ENCODE measurements at places on chromosomes 5 and 9.

DNA sequence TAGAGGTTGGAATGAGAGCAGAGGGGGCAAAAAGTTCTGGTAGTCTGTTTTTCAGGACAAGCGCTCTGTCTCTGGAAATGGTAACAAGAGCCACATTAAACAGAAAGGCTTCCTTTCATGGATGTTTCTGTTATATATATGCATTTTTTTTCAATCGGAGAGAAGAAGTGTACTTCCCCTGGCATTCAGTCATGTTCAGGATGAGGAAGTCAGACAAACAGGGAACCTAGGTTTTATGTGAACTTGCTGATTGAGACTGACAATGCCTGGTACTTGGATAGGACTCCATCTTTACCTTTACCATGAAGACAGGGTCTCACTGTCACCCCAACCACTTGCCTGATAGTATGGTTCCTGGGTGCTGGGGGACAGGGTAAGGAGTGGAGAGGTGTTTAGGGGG, 30.1 kb upstream of the ZBED3 start:
- no peaks in the 10 kb centered on the region for H3K4me1 ChIP-seq
- no peaks in the 10 kb centered on the region for H3K27me3 ChIP-seq
- no peak for DNase-seq
- no peak overlapping the region for H3K4me3 ChIP-seq
- no peak overlapping the region for H3K27ac ChIP-seq
- no peaks in the 10 kb centered on the region for H3K36me3 ChIP-seq

GRCh38 chr5:178416919-178417318, 173.3 kb downstream of the COL23A1 start:
- H3K27ac ChIP-seq = no peak overlapping the region
- H3K27me3 ChIP-seq = no peaks in the 10 kb centered on the region
- H3K4me1 ChIP-seq = peaks cover 12% of the 10 kb centered on the region
- no peak overlapping the region for H3K4me3 ChIP-seq
- H3K36me3 ChIP-seq = no peaks in the 10 kb centered on the region

DNA sequence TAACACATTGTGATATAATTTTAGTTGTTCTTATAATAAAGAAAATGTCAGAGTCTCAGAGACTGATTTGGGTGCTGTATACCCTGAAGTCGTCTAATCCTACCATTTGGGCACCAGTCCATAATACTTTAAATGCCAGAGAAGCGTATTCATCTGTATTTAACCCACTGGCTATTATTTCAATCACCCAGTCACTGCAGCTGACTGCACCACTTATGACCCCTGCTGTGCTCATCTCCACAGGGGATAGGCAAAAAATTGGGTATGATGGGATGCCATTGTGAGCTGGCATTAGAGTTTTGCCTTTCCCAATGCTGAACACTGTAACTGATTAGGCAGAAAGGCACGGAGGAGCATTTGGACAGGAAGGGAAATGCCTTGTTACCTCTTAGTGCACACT, 599.7 kb downstream of the CAAP1 start:
- no peak overlapping the region for H3K27ac ChIP-seq
- H3K4me3 ChIP-seq = no peak overlapping the region
- no peak for DNase-seq
- H3K4me1 ChIP-seq = no peaks in the 10 kb centered on the region
- no peaks in the 10 kb centered on the region for H3K27me3 ChIP-seq
- H3K36me3 ChIP-seq = no peaks in the 10 kb centered on the region

GRCh38 chr5:438481-438981, 4.4 kb upstream of the EXOC3 start:
- peaks cover 2% of the 10 kb centered on the region for H3K4me1 ChIP-seq
- H3K4me3 ChIP-seq = no peak overlapping the region
- H3K36me3 ChIP-seq = no peaks in the 10 kb centered on the region
- H3K27ac ChIP-seq = no peak overlapping the region
- H3K27me3 ChIP-seq = no peaks in the 10 kb centered on the region
- no peak for DNase-seq

- no peaks in the 10 kb centered on the region for H3K36me3 ChIP-seq
- no peak for DNase-seq
- no peaks in the 10 kb centered on the region for H3K4me1 ChIP-seq
- no peak overlapping the region for H3K27ac ChIP-seq
Measured at GRCh38 chr9:2928411-2928810, 84.5 kb upstream of the PUM3 start.

GRCh38 chr9:136860933-136861873, 4.9 kb downstream of the EDF1 start:
- no peaks in the 10 kb centered on the region for H3K27me3 ChIP-seq
- H3K27ac ChIP-seq = no peak overlapping the region
- H3K4me3 ChIP-seq = no peak overlapping the region
- DNase-seq = no peak
- H3K4me1 ChIP-seq = peaks cover 4% of the 10 kb centered on the region

GRCh38 chr5:145848854-145849253, 13.7 kb upstream of the PRELID2 start:
- H3K4me1 ChIP-seq = no peaks in the 10 kb centered on the region
- no peak for DNase-seq
- no peak overlapping the region for H3K4me3 ChIP-seq
- H3K27me3 ChIP-seq = no peaks in the 10 kb centered on the region

DNA sequence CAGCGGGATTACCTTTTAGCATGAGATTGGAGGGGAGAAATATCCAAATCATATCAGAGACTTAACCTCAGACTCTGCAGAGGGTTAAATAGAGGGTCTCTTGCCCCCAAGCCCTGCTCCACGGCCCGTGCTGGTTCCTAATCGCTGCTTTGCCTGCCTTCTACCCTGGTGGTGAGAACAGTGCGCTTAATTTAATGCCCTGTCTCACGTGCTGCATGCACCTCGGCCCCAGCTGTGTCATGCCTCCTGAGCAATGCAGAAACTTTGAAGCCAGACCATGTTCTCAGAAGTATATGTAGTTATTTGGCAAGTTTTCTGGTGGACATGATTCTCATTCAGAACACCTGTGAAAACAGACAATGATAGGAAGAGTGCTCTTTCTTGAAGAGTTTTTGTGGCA, 1.4 kb downstream of the OTULIN start:
- DNase-seq = peak; percentile 42
- H3K27me3 ChIP-seq = no peaks in the 10 kb centered on the region
- peaks cover 5% of the 10 kb centered on the region for H3K4me1 ChIP-seq
- no peaks in the 10 kb centered on the region for H3K36me3 ChIP-seq
- H3K4me3 ChIP-seq = no peak overlapping the region

- DNase-seq = no peak
- no peaks in the 10 kb centered on the region for H3K27me3 ChIP-seq
- H3K4me1 ChIP-seq = no peaks in the 10 kb centered on the region
- H3K36me3 ChIP-seq = peaks cover 2% of the 10 kb centered on the region
- H3K4me3 ChIP-seq = no peak overlapping the region
Measured at GRCh38 chr5:133081036-133081435, 29.2 kb downstream of the HSPA4 start.

DNA sequence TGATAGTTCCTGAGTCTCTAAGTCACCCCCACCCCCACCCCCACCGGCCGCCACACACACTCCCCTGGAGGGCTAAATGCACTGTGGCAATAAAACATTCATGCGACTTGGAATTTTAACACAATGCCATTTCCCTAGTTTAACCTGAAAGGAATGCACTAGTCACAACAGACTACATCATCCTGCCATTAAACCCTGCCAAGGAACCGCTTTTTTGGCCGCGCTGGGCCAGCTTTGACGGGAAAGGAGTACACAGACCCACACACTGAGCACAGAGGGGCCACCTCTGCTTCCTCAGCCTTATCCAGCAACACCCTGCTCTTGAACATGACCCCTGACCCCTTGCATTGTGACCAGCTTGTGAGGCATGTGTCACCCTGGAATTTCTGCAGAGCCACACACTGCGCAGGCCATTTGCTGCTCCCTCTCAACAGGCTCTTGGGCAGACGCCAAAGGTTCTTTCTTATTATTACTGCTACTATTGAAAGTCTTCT, 165.3 kb downstream of the BNC2 start:
- H3K27ac ChIP-seq = peak overlapping the region; percentile 6
- no peak overlapping the region for H3K4me3 ChIP-seq
- H3K4me1 ChIP-seq = peaks cover 4% of the 10 kb centered on the region

GRCh38 chr9:128550770-128551656, 1.4 kb upstream of the SPTAN1 start:
- no peaks in the 10 kb centered on the region for H3K27me3 ChIP-seq
- peak overlapping the region; percentile 30 for H3K27ac ChIP-seq
- H3K4me1 ChIP-seq = peaks cover 13% of the 10 kb centered on the region
- H3K4me3 ChIP-seq = no peak overlapping the region

- H3K27me3 ChIP-seq = no peaks in the 10 kb centered on the region
- H3K4me1 ChIP-seq = peaks cover 31% of the 10 kb centered on the region
- DNase-seq = no peak
- H3K27ac ChIP-seq = no peak overlapping the region
- no peak overlapping the region for H3K4me3 ChIP-seq
- no peaks in the 10 kb centered on the region for H3K36me3 ChIP-seq
Measured at GRCh38 chr5:54873691-54874090, 111.7 kb downstream of the ESM1 start.

DNA sequence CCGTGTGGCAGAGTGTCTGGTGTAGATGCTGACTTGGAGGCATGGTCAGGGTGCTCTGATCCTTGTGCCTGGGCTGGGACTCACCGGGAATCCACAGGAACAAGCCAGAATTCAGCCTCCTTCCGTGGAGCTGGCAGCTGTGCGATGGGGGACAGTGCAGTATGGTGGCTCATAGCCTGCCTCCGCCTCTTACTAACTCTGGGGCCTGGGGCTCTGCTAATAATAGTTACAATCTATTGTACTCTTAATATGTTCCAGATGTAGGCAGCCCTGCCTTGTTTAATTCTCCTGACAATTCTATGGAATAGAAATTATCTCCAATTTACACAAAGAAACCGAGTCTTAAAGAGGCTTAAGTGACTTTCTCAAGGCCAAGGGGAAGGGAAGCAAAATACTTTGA, 77.6 kb downstream of the PCDH1 start:
- H3K27ac ChIP-seq = no peak overlapping the region
- no peaks in the 10 kb centered on the region for H3K36me3 ChIP-seq

DNA sequence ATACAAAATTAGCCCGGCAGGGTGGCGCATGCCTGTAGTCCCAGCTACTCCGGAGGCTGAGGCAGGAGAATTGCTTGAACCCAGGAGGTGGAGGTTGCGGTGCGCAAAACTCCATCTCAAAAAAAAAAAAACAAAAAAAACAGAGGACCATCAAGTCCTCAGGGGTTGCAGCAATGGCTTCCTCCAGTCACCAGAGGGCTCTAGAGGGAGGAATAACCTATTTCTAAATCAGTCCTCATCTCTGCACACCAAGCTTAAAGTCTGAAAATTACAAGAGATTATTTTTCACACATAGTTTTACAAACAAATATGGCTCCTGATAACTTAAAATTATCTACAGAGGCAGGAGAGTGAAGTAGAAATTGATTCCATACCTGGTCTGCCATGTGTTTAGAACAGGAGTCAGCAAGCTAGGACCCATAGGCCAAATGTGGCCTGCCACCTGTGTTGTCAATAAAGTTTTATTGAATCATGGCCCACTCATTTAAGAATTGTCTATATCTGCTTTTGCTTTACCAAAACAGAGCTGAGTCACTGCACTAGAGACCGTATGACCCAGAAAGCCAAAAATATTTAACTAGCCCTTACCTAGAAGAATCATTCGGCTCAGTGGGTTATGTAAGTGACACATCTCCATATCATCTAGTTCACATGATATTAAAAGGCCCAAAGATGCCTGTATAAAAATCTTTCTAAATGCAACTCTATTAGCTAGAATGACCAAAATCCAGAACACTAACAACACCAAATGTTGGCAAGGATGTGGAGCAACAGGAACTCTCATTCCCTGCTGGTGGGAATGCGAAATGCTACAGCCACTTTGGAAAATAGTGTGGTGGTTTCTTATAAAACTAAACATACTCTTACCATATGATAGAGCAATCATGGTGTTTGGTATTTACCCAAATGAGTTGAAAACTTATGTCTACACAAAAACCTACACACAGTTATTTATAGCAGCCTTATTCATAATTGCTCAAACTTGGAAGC, 207.7 kb downstream of the FRMD3 start:
- H3K27ac ChIP-seq = no peak overlapping the region
- H3K36me3 ChIP-seq = no peaks in the 10 kb centered on the region
- no peaks in the 10 kb centered on the region for H3K27me3 ChIP-seq
- H3K4me3 ChIP-seq = no peak overlapping the region

- no peak for DNase-seq
- no peak overlapping the region for H3K27ac ChIP-seq
- H3K4me3 ChIP-seq = no peak overlapping the region
- no peaks in the 10 kb centered on the region for H3K36me3 ChIP-seq
Measured at GRCh38 chr5:142852416-142853198, 82.4 kb downstream of the ARHGAP26 start.

GRCh38 chr9:129318121-129319075, 140.3 kb upstream of the IER5L start:
- H3K27me3 ChIP-seq = no peaks in the 10 kb centered on the region
- H3K4me3 ChIP-seq = no peak overlapping the region
- no peaks in the 10 kb centered on the region for H3K4me1 ChIP-seq

DNA sequence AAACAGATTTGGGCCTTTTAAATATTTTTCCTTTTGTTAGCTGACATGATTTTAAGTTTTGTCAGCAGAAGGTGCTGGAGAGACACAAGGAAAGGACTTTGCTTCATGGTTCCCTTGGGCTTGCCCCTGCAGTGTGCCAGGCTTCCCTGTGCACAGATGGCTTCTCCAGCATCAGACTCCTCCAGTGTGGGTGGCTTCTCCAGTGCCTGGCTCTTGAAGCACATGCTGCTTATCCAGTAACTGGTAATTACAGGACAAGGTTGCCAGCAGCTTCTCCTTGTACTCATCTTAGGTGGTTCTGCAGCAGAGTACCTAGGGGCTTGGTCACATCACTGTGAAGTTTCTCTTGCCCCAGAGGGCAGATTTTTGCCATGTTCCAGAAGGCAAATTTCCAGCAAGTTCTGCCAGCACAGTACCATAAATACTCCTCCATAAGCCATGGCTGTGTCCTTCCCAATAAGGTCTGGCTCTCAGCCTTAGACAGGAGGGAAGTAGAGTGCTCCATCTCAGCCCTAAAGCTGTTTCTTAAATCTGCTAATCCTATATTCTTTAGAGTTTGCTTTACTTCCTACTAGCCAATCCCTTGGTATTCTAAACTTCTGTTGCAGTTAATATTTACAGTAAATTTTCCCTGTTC, 62.4 kb downstream of the PJA2 start:
- no peak overlapping the region for H3K4me3 ChIP-seq
- no peak overlapping the region for H3K27ac ChIP-seq
- DNase-seq = no peak
